Activated CD4-positive, alpha-beta T cell treated with anti-CD3 and anti-CD28 coated beads, Interleukin-2, amount 50 U/mL, for 4 hours (primary cell): ENCODE measurements at places on chromosomes 4 and X.

DNA sequence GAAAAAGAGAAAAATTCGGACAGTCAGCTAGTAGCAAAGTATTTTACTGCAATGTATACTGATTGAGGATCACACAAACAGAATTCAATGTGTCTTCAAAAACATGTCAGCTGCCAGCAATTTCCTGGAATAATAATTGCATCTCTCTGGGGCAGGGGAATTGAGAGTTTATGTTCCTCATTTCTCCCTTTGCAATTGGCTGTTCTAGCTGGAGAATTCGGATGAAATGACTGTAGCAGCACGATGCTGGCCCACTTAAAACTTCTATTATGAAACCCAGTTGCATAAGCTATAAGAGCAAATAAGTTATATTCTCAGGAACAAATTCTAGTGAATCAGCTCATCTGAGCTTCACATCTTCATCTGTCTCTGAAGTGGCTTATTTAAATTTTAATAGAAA lies 99.9 kb upstream of the CPEB2 start:
- DNase-seq = no peak

DNA sequence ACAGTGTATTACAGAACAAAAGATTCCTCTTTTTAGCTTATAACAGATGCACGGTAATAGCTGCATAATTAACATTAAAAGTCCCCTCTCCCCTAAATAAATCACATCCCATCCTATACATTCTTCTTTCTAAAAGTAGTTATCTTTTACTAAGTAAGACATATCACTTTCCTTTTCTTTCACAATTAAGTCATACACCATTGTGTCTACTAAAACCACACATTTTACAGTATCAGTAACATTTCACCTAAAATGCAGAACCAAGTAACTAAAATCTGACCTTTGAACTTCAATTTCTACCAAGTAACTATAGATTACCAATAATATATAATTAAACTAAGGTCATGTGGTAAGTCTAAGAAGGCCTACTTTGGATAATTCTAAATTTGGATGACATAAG lies 14.2 kb downstream of the DHX15 start:
- DNase-seq = no peak

DNA sequence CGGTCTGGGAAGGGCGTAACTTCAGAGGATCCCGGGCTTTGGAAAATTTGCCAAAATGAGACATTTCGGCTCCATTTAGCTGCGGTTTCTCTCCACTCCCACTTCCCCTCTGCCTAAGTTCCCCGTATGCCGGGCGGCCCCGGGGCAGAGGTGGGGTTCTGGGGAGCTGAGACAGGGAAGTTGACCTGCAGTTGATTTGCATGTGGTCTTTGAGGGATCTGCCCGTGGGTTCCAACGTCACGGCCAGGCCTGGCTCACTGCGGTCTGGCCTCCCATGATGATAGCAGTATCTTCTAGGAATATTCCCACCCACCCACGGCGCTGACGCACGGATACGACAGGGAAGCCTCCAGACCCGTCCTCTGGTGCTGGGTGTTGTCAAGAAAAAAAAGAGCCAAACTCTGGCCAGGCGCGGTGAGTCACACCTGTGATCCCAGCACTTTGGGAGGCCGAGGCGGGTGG lies 27.3 kb upstream of the CRLF2 start:
- DNase-seq = no peak

GRCh38 chrX:50881028-50881427 lies 29.5 kb upstream of the BMP15 start:
- no peak for DNase-seq
